ENCODE measurements at places on chromosomes 12 and 14.

DNA sequence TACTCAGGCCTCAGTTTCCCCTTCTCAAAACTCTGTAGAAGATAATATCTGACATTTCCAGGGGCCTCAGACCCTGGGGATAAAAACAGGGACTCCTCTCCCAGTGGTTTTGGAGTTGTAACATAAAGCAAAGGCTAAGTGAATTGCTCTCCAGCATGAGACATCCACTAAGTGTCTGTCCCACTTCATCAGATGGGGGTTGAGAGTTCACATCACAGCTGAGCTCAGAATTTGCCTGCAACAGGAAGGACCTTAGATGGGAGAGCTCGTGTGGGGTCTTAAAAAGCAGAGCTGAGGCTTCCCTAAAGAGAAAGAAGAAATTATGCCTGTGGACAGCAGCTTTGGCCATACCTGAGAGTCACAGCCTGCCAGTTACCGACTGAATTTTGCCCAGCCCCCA is 61.1 kb downstream of the TBX5 start:
- no peak for DNase-seq

DNA sequence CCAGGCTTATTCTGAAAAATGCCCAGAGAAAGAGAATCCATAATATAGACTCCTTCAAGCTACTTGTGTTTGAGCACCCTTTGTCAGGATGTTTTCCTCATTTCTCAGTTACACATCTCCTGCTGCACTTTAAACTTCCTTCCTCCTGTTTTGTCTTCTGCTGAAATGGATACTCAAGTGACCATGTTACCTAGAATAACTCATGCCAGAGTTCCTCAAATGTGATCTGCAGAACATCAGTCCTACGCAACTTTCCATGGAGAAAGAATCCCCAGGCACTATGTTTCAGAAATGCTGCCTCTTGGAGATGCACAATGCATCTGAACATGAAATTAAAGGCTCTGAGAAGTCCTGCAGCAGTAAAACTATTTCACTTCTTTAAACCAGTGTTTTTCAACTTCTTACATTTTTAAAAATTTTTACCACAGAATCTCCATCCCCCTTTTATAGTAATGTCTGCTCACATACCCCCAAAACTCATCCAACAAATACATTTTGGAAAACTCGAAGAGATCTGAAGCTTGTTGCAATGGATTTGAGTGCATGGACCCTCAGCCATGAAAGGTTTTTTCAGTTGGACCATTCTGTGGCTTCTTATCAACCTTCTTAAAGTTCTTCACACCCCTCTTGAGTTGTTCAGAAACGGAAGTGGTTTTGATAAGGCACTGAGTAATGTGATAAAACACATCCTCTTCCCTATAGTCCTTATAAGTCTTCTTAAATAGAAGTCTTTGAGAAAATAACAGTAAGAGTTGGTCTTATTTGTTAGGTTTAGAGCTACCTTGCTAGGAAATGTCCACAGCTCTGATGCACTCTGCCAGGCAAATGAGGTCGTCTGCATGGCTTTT is 84.5 kb upstream of the KCNA1 start:
- DNase-seq, result no peak

GRCh38 chr14:56211084-56211483 is 92.9 kb downstream of the PELI2 start:
- no peak for DNase-seq

DNA sequence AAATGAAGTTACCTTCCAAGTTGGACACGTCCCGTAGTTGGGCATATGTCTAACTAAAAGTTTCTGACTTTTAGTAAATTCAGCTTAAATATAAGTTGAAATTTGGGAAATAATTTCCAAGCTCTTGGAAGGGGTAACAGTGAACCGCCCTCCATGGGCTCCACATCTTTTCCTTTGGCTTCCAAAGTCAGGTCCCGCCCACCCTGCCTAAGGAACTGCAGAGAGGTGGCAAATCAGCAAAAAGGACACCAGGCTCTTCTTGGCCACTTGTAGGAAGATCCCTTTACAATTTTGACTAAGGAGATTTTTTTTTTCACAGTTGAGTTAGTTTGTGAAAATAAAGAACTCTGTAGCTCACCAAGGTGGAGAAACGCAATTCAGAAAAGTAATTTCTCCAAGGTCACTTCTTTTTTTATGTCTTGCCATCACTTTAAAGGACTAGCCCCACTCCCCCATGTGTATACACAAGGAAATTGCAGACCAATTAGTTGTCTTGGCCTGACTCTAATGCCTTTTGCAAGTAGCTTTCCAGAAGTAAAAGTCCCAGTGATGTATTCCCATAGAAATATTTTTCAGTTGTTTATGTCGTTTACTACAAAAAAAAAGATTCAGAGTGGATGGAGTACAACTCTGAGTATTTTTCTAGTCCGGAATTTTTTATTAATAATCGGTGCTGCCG is 181.2 kb downstream of the PELI2 start:
- no peak for DNase-seq

- no peak for DNase-seq
Measured at GRCh38 chr14:57686304-57686703, 179.6 kb downstream of the SLC35F4 start.

DNA sequence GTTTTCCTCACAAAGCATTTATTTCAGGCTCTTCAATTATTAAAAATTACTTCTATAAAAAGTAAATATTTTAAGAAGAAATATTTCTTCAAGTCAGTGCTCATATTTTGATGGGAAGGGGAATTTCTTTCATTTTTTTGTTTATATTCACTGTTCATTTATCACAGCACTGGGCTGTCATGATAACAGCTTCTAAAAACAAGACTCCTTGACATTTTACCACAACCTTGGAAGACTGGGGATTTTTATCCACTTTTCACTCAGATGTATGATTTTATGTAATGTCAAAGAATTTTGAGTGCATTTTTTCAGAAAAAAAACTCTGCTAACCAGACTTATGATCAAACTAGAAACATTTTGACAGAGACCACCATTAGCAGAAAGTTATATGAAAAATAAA is 149.7 kb downstream of the PHLDA1 start:
- DNase-seq, result no peak

All from activated CD4-positive, alpha-beta T cell treated with anti-CD3 and anti-CD28 coated beads, Interleukin-2, amount 10 ng/mL, durations not matched to agents 7 days and 5 days (primary cell).